Karpas-422 (cell line): ENCODE measurements at places on chromosomes 11 and 22.
A peak's percentile ranks its signal among the peaks of the same experiment; 100 is the strongest.

- no peak overlapping the region for H3K27ac ChIP-seq
- no peaks in the 10 kb centered on the region for H3K4me1 ChIP-seq
- H3K36me3 ChIP-seq: no peaks in the 10 kb centered on the region
- H3K4me3 ChIP-seq: no peak overlapping the region
- no peaks in the 10 kb centered on the region for H3K27me3 ChIP-seq
These were observed 72.6 kb downstream of the MYO7A start for GRCh38 chr11:77200351-77201268.

DNA sequence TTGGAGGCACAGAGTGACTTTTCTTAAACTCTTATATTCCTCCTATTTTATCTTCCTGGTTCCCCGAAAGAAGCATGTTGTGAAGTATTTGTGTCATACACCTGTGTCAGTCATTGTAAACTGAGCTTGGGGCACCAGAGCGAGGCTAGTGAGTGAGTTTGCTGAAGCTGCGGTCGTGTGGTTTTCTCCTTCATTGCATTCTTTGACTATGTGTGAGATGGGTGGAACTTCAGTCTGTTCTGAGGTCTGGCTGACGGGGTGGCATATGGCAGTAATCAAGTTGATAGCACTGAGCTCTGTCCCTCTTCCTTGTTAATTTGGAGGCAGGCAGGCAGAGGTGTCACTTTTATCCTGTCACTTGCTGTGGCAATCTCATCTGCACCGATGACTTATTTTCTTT, 4.2 kb downstream of the VPS26B start:
- H3K27ac ChIP-seq: no peak overlapping the region
- peak; percentile 80 for DNase-seq
- H3K36me3 ChIP-seq: no peaks in the 10 kb centered on the region

- no peaks in the 10 kb centered on the region for H3K36me3 ChIP-seq
- H3K4me3 ChIP-seq: peak overlapping the region; percentile 78
- peak overlapping the region; percentile 95 for H3K27ac ChIP-seq
- H3K4me1 ChIP-seq: peaks cover 66% of the 10 kb centered on the region
- no peaks in the 10 kb centered on the region for H3K27me3 ChIP-seq
These were observed 716 bp upstream of the TYMP start for GRCh38 chr22:50530580-50530876.

DNA sequence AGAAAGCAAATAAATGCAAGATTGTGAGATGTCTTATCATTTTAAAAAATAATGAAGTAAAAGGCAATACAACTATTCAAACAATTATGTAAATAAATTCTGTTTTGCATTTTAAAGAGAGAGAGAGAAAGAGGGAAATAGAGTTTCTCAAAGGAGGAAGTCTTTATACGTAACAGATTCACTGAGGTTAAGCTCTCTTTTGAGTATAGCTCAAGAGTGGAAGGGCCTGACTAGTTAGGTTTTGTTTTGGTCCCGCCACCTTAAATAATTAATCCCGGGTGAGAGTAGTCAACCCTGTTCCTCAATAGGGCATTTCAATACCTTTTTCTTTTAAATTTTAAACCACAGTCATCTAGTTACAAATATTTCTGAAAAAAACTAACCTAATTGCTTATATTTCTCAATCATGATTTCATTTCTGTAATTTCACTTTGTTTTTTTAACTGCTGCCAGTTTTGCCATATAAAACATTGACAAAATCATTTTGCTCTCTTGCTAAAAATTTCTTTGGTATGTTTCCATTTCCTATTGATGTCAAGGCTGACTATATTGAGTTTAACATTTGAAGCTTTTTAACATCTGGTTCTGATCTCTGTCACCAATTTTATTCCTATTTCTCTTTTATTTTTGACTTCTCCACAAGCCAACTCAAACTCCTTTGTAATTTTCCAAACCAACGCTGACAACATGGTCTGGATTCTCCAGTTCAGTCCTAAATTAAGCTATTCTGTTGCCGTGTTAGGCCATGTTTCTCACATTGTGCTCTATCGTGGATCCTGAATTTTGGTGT, 10.3 kb downstream of the OR10D3 start:
- H3K27ac ChIP-seq: no peak overlapping the region
- DNase-seq: no peak
- no peaks in the 10 kb centered on the region for H3K27me3 ChIP-seq
- H3K36me3 ChIP-seq: no peaks in the 10 kb centered on the region
- no peak overlapping the region for H3K4me3 ChIP-seq
- no peaks in the 10 kb centered on the region for H3K4me1 ChIP-seq

- H3K4me3 ChIP-seq: no peak overlapping the region
- DNase-seq: no peak
- no peak overlapping the region for H3K27ac ChIP-seq
- no peaks in the 10 kb centered on the region; the same call in 1 of the 2 replicates for H3K4me1 ChIP-seq
These were observed 18.4 kb upstream of the TMEM191C start for GRCh38 chr22:21448627-21449416.

DNA sequence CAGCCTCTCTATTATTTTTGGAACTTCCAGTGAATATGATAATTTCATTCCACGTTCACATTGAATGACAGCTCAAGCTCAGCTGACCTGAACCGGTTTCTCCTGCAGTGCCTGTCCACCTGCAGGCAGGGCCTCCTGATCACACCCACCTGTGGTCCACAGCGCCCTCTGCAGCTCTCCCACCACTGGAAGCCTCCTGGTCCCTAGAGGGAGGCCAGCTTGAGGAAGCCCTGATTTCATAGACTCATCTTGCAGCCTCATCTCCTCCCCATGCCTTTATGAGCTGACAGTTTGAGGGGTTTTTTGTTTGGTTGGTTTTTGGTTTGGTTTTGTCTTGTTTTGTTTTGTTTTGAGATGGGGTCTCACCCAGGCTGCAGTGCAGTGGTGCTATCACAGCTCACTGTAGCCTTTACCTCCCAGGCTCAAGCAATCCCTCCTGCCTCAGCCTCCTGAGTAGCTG, 29.9 kb upstream of the MALAT1 start:
- no peaks in the 10 kb centered on the region for H3K27me3 ChIP-seq
- no peak overlapping the region for H3K4me3 ChIP-seq
- no peak overlapping the region for H3K27ac ChIP-seq
- peak; percentile 85 for DNase-seq
- H3K36me3 ChIP-seq: no peaks in the 10 kb centered on the region
- peaks cover 22% of the 10 kb centered on the region for H3K4me1 ChIP-seq
